ENCODE measurements at places on chromosomes 7 and 10.

GRCh38 chr10:123896246-123896927 is 4.8 kb upstream of the CPXM2 start:
- DNase-seq: no peak

DNA sequence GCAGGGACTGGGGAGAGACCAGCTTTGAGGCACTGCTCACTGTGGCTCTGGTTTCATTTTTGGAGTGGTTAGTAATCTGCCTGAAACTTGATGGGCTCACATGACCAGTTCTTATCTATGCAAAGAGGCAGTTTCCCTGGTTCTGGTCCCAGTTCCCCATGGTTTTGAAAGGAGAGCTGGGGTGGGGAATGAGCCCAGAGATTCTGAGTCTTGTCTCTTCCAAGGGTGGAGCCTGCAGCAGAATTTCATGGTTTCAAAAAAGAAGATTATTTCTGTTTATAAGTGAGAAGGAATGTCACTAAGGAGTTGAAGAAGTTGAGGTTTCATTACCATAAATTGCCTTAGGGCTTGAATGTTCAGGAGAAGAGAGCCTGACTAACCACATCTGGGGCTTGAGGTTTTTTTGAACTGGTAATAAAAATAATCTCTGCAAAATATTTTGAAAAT is 190.2 kb upstream of the HABP2 start:
- no peak for DNase-seq

DNA sequence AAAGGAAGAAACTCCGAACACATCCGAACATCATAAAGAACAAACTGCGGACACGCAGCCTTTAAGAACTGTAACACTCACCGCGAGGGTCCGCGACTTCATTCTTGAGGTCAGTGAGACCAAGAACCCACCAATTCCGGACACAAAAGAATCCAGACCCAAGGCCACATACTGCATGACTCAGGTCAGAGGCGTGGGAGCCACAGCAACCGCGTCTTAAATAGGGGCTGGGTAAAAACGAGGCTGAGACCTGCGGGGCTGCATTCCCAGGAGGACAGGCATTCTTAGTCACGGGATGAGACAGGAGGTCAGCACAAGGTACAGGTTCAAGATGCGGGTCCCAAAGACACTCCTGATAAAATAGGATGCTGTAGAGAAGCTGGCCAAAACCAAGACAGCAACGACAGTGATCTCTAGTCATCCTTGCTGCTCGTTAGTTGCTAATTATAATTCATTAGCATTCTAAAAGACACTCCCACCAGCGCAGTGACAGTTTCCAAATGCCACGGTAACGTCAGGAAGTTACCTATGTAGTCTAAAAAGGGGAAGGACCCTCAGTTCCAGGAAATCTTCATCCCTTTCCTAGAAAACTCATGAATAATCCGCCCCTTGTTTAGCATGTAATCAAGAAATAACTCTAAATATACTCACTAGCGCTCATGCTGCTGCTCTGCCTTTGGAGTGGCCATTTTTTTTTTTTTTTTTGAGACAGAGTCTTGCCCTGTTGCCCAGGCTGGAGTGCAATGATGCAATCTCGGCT is 19.3 kb downstream of the AP5Z1 start:
- DNase-seq: no peak

DNA sequence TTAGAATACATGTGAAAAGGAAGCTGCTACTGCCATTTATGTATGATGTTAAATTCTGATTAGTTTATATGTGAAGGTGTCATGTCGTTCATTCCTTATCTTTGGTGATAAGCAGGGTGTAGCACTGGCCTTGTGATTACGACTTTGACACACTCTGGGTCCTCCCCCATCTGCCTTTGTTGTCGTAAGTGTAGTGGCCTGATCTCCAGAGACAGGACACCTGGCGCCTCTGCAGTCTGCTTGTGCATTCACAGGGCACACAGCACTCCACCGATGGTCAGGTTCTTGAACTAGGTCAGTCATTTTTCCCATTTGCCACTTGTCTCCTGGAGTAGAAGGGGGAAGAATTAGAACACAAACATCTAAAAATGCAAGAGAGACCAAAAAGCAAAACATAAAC is 186.0 kb downstream of the PRKCQ start:
- no peak for DNase-seq

GRCh38 chr10:122847782-122848604 is 2.3 kb upstream of the CUZD1 start:
- no peak for DNase-seq

GRCh38 chr10:30247704-30248103 is 101.4 kb downstream of the MTPAP start:
- DNase-seq: no peak
